ENCODE measurements at places on chromosomes 1 and 21. TPM values are rescaled to one million over a fixed set of nuclear protein-coding genes. Genes with fewer than 3 reads are reported as not detected.

- DNase-seq = no peak
Observed at GRCh38 chr1:155640367-155640766, 30.3 kb downstream of the MSTO1 start.

DNA sequence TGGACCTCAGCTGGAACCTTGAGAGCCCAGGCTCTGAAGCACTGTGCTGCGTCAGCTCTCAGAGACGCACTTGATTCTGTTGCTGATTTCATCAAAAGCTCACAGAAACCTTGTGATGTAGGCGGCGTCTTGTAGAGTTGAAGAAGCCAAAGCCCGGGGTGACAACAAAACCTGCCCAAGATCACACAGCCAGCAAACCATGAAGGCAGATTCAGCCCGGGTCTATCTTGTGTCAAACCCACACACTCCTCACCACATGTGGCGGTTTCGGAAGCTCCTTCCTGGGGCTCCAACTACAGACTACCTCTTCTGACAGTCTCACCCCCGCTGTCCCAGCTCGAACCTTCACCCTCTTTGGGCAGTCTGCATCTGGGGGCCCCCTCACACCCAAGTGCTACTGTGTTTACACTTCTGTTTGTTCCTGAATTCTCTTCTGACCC is 50.4 kb downstream of the TENT5C start:
- DNase-seq = peak; percentile 72

Gene OR10J1
- polyA plus RNA-seq = not detected

- no peak for DNase-seq
Observed at GRCh38 chr1:100292711-100293110, 26.7 kb downstream of the RTCA start.

GRCh38 chr1:235035928-235036327 is 92.7 kb downstream of the TOMM20 start:
- DNase-seq = no peak

DNA sequence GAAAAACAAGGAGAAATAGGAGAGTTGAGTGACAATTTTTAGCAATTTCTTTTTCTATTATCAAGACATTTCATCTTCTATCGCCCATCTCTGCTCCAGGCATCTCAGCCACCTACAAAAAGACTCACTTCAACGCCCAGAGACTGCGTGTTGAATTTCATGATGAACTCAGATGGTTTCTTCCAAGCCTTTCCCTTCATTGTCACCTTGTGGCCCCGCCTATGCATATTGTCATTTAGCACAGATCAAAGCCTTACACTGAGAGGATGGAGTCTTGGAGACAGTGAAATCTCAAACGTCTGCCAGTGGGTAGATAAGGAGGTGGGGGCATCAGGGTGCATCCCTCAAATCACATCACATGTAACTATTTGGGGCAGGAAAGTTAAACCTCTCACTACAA is 319.4 kb downstream of the SIPA1L2 start:
- no peak for DNase-seq

DNA sequence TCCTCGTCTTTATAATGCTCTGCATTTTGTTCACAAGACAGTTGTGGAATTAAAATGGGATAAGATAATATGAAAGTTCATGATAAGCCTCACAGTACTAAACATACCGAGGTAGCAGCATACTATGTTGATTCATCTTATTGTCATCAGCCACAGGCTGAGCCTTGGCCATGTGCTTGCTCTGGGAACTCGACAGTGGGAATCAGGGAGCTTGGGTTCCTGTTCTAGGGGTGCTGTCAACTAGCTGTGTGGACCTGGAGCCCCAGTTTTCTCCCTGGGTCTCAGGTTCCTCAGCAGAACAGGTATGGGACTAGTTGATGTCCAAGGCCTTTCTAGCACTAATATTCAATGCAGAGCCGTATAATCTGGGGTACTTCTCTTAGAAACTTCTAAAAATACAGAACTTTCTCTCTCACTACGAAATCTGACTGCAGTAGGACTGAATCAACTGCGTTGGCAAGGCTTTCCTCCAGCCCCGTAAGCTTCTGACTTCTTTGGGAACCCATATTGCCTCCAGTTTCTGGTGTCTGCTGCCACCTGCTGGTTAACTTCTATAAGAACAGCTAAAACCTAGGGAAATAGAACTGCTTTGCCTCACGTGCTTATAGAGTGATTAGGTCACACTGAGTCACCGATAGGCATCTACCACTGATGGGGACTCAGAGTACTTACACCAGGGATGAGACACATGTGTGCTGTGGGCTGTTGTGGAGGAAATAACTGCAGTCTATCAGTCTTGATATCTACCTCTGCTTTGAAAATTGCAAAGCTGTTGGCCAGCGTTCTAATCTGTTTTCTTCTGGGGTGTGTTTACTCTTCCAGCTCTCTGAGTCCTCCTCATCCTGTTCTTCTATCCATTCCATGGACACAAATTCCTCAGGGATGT is 110.9 kb downstream of the RGL1 start:
- DNase-seq = peak; percentile 72

GRCh38 chr21:36461918-36462486 is 17.9 kb downstream of the CLDN14 start:
- no peak for DNase-seq

DNA sequence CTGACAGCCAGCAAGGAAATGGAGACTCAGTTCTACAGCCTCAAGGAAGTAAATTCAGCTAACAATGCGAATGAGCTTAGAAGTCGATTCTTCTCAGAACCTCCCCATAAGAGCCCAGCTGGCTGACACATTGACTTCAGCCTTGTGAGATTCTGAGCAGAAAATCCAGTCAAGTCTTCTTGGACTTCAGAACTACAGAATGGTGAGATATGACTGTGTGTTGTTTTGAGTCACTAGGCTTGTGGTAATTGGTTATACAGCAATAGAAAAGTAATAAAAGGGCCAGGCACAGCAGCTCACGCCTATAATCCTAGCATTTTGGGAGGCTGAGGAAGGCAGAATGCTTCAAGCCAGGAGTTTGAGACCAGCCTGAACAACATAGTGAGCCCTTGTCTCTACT is 161.8 kb upstream of the IVNS1ABP start:
- no peak for DNase-seq

- DNase-seq = no peak
Observed at GRCh38 chr1:203860396-203861025, 888 bp upstream of the SNRPE start.

DNA sequence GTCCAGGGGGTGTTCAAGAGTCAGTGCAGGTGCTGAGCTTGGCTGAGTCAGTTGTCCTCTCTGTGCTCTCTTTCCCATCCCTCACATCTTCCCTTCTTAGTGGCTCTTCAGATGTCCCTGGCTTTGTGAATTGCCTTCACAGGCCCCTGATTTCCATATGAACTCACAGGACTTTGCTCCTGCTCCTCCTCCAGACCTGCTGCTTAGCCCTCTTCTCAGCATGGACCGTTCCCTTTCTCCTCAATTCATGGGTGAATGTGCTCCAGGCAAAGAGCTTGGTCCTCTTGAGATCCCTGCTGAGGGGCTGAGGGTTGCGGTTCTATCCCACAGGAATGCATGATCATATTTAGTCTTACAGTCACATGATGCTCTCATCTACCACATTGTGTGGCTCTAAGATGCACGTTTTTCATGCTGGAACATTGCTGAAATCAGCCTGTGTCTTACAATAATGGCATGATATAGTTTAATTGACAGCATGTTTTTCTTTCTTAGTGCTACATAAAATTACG is 30.5 kb downstream of the CACNA1E start:
- no peak for DNase-seq

Gene MCM3AP
- 56.7 TPM for polyA plus RNA-seq

DNA sequence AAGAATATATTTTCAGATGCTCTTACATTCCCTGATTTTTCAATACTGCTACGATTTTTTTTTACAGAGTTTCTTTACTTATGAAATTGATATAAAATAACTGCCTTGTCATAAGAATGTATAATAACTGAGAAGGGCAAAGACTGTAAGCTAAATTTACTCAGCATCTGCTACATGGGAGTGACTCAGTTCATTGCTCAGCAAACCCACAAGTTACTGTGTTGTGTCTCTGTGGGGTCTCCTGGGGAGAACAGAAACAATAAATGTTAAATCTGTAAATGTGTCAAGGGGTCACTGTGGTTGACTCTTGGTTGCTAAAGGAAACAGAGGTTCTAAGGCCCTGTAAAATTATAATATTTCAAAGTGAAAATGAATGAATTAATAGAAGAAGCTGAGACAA is 210.3 kb upstream of the CACYBP start:
- DNase-seq = no peak

DNA sequence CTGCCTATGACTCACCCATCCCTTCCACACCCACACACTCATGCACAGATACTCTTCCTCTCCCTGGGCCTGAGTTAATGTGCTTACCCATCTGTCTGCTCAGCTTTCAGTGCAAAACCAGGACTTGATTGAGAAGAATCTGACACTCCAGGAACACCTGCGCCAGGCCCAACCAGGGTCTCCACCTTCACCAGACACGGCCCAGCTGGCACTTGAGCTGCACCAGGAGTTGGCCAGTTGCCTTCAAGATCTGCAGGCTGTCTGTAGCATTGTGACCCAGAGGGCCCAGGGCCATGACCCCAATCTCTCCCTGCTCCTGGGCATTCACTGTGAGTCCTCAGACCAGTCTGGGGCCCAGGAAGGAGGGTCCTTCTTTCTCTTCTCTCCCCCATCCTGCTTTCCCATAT is 3.5 kb upstream of the SH3BGRL3 start:
- DNase-seq = no peak

All from CD8-positive, alpha-beta memory T cell (primary cell).